ENCODE measurements at places on chromosomes 2 and 18.
A peak's percentile ranks its signal among the peaks of the same experiment; 100 is the strongest.

DNA sequence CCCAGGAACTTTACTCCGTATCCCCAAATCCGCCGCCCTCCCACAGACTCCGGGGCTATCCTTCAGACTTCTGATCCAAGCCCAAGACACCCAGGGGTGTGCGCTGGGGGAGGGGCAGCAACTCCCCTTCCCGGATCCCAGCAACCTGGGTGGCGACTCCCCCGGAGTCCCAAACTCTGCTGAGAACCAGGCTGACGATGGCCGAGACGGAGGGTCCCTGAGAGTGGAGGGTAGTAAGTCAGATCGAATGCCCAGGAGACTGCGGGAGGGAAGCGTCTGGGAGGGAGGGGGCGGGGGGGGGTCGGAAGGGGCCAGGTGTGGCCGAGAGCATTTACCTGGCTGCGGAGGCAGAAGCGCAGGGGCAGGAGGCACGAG lies 7.0 kb upstream of the TNS1 start:
- DNase-seq: no peak

DNA sequence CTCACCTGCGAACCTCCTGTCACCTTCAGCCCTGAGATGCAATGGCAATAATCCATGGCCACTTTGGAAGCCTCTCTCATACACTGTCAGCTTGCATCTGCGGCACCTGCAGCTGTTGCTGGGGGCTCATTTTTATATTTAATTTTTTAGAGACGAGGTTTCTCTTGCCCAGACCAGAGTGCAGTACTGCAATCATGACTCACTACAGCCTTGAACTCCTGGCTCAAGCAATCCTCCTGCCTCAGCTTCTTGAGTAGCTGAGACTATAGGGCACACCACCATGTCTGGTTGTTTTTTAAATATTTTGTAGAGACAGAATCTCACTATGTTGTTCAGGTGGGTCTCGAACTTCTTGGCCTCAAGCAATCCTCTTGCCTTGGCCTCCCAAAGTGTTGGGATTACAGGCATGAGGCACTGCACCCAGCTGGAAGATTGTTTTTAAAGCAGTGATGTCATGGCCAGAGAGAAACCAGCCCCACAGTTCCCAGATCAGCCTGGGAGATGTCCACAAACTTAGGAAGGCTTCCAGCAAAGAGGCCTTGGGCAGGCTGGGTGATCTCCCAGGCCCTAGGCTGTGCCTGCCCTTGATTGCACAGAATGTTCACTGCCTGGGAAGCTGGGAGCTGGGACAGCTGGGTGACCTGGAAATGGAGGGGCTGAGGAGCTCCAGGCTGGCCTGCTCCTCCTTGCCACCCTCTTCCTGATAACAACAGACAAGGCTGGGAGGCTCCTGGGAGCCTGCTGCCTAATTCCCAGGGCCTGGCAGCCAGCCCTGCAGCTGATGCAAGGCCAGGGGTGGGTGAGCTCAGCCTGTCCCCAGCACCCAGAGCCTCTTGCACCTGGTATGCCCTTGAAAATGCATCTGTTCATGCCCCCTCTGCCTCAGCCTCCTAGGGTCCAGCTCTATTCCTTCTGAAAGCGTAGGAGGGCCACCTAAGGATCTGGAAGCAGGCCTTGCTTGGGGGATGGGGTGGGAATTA lies 27.1 kb downstream of the SH2D6 start:
- no peak for DNase-seq

- DNase-seq: no peak
Measured at GRCh38 chr18:13804305-13804704, 19.6 kb upstream of the MC5R start.

DNA sequence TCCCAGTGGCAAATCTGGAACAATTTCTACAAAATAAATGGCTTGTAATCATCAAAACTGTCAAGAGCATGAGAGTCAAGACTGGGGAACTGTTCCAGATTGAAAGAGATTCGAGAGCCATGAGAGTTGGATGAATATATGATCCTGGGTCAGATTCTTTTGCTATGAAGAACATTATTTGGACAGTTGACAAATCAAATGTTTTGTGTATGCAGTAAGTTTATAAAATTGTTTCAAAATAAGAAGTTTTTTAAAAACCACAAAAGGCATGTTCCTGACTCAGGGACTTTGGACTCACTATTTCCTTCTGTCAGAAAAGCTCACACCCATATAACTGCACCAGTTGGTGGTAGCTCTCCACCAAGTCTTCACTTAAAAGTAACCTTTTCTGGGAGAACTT lies 38.5 kb downstream of the ROCK2 start:
- DNase-seq: no peak

DNA sequence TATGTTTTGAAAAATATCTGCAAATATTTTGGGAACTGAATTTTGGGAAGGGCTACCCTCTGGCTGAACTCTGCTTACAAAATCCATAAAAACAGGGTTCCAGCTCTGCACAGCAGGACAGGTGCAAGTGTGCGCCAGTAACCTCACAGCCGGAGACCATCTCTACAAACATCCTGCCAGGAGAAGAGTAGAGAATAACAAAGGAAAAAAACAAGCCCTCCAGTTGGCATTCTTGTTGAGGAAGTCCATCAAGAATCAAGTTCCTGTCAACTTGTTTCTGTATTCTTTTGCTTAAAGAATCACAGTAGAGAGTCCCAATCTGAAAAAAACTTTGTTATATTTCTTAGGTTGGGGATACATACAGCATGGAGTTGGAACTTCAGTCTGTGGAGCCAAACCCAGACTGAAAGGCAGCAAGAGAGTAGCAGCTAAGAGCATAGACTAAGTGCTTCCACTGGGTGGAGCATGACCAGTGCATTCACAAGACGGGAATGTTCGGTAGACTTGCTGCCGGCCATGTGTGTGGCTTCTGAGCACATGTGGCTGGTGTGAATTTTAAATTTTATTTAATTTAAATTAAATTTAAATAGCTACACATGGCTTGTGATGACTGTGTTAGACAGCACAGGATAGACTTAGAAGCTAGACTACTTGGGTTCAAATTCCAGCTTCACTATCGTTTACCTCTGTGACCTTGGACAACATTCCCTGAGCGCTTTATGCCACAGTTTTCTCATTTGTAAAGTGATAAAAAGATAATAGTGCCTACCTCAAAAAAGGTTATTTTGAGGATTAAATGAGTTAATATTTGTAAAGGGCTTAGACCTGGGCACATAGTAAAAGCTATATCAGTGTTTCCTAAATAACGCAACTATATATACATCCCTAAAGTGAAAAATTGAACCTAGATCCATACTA lies 41.9 kb downstream of the SPTBN1 start:
- no peak for DNase-seq

GRCh38 chr2:157787364-157787938 lies 88.7 kb downstream of the ACVR1 start:
- DNase-seq: no peak

- no peak for DNase-seq
Measured at GRCh38 chr2:101617796-101618195, 79.7 kb upstream of the MAP4K4 start.

DNA sequence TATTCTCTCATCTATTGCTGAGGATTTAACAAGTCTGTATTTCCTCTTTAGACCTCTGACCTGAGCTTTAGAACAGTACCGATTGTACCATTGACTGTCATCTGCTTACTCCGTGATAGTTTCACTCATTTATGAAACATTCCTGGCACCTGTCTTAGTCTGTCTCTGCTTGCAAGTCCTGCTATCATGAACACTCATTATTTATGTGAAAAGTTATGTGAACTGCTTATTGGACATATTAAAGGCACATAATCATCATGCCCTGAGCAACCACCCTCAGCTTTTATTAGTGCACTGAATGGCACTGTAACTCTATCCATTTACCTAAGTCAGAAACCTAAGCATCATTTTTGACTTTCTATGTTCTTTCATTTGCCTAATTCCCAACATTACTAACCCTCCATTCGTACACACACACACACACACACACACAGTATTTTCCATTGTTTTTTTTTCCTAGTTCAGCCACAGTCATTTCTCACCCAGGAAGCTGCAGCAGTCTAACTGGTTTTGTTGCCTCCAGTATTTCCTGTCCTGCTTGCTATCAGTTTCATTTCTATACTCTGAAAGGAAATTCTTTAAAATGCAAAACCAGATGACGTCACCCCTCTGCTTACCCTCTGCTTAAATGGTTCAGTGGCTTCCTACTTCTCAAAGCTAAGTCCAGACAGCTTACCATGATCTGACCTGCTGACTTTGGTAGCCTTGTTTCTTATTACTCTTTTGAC lies 146.1 kb downstream of the HAUS1 start:
- peak; percentile 56 for DNase-seq

- no peak for DNase-seq
Measured at GRCh38 chr2:105490956-105491355, 92.1 kb upstream of the FHL2 start.

GRCh38 chr18:228586-228985 lies 39.3 kb downstream of the THOC1 start:
- DNase-seq: no peak

GRCh38 chr2:33275689-33276444 lies 200.6 kb upstream of the RASGRP3 start:
- DNase-seq: peak; percentile 49

DNA sequence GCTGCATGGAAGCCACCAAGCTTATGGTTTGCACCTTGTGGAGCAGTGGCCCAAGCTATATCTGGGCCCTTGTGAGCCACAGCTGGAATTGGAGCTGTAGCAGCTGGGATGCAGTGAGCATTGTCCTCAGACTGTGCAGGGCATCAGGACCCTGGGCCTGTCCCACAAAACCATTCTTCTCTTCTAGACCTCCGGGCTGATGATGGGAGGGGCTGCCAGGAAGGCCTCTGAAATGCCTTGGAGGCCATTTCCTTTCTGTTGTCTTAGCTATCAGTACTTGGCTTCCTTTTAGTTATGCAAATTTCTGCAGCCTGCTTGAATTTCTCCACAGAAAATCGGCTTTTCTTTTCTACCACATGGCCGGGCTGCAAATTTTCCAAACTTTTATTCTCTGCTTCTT lies 46.4 kb upstream of the CSRNP3 start:
- DNase-seq: no peak

DNA sequence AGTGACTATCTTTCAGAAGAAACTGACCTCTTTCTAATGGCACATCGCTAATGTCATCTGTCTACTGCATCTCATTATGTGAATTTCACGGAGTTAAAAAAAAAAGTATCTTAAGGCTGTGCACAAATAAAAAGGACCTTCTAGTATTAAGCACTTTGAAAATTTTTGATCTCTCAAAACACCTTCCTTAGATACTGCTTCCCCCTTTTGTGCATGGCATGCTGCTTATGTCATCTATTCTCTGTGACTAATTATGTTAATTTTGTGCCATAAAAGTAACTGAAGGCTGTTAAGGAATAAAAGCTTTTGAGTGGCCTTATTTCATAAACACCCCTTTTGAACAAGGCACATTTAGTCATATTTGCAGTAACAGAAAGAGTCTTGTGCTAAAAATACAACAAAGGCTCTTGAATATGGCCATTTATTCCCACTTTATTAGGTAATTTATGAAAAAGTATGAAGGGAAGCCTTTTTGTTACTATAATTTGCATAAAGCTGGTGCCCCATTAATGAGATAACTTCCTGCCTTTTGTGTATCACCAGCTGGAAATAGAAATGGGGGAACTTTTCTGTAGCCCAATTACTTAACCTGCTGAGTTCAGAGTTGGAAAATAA lies 1412.0 kb upstream of the ZEB2 start:
- DNase-seq: no peak

- no peak for DNase-seq
Measured at GRCh38 chr2:176164611-176165369, 7.7 kb downstream of the HOXD3 start.

- no peak for DNase-seq
Measured at GRCh38 chr2:159703491-159703890, 8.8 kb upstream of the MARCHF7 start.

GRCh38 chr2:53802617-53803151 lies 15.8 kb downstream of the ERLEC1 start:
- no peak for DNase-seq

DNA sequence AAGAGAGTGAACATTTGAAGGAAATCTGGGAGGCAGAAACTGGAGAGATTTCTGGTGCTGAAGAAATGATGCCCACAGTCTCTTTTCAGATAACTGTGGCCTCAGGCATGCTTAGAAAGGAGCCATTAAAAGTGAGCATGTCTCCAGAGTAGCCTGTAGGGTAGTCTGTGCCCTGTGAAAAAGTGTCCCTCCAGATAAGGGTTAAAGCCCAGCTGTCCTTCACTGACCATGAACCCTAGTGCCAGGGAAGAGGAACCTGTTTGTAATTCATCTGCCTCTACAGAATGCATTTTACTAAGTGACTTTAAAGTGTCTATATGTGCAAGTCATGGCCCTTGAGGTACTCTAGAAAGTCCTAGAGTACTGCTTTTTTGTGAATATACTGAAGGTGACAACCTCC lies 30.5 kb upstream of the EHBP1 start:
- DNase-seq: no peak

DNA sequence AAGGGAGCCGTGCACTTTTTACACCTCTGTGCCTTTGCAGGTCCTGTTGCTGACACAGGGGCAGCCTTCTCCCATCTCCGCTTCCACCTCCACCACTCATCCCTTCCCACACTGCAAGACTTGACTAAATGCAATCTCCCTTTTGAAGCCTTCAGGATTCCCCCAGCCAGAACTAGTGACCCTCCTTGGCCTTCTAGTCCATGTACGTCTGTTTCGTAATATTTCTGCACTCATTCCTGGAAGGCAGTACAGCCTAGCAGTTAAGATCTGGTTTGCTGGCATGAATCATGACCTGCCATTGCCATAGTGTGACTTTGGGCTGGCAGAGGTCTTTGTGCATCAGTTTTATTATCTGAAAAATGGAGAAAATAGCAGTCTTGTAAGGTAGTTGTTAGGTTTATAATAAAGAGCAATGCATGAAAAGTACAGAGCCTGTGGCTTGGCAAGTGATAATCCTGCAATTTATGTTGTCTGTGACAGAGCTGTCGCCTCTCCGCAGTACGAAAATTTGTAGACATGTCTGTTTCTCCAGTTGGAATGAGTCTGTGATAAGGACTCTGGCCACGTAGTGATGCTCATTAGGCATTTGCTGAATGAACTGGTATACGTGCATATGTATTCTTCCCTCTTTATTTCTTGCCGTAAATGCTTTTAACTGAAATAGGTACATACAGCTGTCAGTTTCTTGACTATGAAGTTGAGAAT lies 36.7 kb downstream of the NCK2 start:
- no peak for DNase-seq

DNA sequence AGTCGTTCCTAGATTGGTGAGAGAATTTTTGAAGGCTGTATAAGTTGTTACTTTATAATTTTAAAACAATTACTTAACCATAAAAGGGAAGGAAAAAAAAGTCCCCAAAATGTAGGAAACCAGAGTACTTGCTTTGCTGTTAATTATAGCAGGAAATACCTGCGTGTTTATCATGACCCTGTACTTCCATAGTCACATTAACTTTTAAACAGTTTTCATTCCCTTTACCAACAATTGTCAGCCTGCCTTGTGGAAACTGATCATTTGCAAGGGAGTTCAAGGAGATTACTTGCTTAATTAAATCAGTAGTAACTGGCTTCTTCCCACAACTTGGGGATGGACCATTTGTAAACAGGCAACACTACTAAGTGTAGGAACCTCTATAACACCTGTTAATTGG lies 6.4 kb upstream of the ITPRID2 start:
- no peak for DNase-seq

GRCh38 chr2:201237486-201238123 lies 22.7 kb upstream of the CASP8 start:
- no peak for DNase-seq

Measured in T-cell (primary cell).